Stimulated activated CD8-positive, alpha-beta memory T cell treated with anti-CD3 and anti-CD28 coated beads, Interleukin-15, amount 100 ng/mL, for 1 hour (primary cell): ENCODE measurements at places on chromosomes 2 and 18.

- DNase-seq, result no peak
Measured at GRCh38 chr2:70751881-70752280, 16.1 kb downstream of the ADD2 start.

GRCh38 chr2:26491563-26492167 lies 13.7 kb upstream of the OTOF start:
- DNase-seq, result no peak

GRCh38 chr18:59272891-59273758 lies at the start of gene RAX:
Gene RAX, minus strand, starts transcription at chr18:59273454. Its CDS starts 248 bp downstream, at chr18:59273206.
- no peak for DNase-seq

DNA sequence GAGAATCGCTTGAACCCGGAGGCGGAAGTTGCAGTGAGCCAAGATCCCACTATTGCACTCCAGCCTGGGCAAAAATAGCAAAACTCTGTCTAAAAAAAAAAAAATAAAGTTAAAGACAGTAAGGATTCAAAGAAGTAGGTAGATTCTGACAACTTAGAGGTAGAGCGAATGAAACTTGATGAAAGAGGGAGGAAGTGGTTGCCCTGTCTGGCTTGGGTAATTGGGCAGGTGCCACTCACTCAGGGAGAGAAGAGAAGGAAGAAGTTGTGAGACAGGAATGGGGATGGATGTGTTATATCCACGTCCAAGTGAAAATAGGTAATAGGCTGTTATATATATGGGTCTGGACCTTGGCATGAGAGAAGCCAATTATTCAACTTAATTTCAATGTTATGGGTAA lies 26.3 kb downstream of the NDC80 start:
- DNase-seq, result no peak

- DNase-seq, result no peak
Measured at GRCh38 chr18:42412896-42413295, 457.9 kb downstream of the PIK3C3 start.

- DNase-seq, result no peak
Measured at GRCh38 chr2:172586245-172586891, 30.5 kb downstream of the PDK1 start.

DNA sequence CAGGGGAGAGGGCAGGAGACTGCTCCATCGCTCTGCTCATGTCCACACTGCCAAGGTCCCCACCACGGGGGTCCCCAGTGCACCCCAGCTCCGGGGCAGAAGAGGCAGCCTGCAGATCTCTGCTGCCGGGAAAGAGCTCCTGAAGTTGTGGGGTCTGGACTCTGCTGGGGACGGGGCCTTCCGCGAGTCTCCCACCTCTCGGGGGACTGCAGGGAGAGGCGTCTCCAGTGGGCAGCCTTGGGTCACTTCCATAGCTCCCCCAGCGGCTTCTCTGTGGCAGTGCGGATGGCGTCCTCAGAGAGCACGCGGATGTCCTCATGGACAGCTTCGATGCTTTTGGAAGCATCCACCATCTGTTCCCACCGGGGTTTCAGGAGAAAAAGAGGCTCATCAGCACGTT lies 10.7 kb downstream of the DTYMK start:
- no peak for DNase-seq

- no peak for DNase-seq
Measured at GRCh38 chr2:60453872-60454271, 99.6 kb downstream of the BCL11A start.

- DNase-seq, result no peak
Measured at GRCh38 chr2:193141-193671, 70.6 kb downstream of the SH3YL1 start.

DNA sequence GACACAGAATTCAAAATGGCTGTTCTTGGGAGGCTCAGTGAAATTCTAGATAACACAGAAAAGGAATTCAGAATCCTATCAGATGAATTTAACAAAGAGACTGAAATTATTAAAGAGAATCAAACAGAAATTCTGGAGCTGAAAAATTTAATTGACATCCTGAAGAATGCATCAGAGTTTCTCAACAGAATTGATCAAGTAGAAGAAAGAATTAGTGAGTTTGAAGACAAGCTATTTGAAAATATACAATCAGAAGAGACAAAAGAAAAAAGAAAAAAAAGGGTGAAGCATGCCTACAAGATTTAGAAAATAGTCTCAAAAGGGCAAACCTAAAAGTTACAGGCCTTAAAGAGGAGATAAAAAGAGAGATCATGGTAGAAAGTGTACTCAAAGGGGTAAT lies 12.0 kb upstream of the RANBP2 start:
- no peak for DNase-seq

GRCh38 chr2:68176657-68177056 lies 19.0 kb downstream of the PNO1 start:
- DNase-seq, result no peak

GRCh38 chr2:85175369-85176299 lies 42.4 kb downstream of the TCF7L1 start:
- no peak for DNase-seq

DNA sequence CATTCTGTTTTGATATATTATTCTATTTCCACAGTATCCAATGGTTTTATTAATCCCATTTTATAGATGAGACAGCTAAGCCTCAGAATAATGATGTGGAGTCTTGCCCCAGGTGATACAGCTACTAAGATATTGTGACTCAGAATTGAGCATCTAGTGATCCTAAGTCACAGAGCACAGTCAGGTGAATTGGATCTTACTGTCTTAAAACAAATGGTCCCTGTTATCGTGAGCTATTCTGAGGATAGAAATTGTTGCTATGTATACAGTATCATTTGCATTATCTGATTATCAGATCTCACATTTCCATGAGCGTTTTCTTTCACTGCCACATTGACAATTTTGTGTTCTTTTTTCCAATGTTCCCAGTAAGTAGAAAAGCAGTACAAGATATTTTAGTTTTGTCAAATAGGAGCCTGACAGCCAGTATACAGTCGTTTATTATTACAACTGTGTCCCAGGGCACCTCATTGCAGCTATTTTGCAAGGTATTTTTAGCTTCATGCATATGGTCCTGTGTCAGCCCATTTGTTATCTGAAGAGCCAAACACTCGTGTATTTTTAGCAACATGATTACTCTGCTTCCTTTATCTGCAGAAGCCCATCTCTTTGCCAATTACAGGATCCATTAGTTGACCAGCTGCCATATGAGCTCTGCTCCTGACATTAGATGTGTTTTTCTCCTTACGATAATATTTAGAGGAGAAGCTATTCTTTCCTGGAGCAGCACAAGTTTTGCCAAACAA lies 25.1 kb upstream of the SGPP2 start:
- no peak for DNase-seq

DNA sequence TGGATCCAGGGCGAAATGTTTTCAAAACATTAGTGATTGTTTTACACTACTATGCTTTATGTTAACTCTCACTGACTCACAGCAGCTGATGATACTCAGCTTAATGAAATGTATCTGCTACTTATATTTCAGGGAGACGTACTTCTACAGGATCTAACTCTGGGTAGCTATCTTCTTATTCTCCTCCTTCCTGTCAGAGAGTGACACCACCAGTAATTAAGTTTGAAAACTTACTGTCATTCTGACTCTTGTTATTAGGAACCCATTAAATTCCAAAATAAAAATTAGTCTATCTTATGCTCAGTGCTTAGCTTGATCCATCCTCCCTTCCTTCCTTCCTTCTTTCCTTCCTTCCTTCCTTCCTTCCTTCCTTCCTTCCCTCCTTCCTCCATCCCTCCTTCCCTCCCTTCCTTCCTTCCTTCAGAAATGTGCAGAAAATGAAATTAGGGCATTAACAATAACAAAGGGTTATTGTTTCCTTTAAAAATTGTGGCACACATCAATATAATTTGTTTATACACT lies 441.1 kb downstream of the MEIS1 start:
- no peak for DNase-seq

- no peak for DNase-seq
Measured at GRCh38 chr2:152718909-152719645, 657 bp downstream of the ARL6IP6 start.

DNA sequence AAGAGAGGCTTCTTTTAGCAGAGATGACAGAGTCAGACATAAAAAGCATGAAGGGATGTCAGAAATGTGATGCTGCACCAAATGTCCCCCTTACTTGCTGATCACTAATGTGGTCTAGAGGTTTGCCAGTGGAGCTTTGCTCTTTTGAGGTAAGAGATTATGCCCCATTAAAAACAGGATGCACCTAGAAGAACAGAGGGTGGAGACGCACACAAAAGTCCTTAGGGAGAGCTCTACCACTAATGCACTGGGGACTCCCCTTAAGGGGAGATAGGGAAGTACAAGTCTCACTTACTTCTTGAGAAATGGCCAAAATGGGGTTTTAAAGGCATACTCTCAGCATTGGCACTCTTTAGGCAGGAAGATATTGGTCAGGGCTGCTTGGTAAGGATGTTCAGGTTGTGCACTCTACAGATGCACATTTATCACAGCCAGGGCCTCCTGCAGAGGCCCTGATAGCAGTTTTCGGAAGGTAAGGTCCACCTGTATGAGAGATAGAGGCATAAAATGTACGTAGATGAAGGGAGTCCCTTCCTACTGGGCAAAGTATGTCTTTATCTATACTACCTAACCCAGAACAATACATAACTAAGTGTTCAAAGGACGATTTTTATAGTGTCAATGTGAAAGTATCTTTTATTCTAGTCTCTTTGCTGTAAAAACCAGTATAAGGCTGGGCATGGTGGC lies 17.0 kb upstream of the SCYGR1 start:
- no peak for DNase-seq

- no peak for DNase-seq
Measured at GRCh38 chr2:51597086-51597485, 565.2 kb upstream of the NRXN1 start.

DNA sequence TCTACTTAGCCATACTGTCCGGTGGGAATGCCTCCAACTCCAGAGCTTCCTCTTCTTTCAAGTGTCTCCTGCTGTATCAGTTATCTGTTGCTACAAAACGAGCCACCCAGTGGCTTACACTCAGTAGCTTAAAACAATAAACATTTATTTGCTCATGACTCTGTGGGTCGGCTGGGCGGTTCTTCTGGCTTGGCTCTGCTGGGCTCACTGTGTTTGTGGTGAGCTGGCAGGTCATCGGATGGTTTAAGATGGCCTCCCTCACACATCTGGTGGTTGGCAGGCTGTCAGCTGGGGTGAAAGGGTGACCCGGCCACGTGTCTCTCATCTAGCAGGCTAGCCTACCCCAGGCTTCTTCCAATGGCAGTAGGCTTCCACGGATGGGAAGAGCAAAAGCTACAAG lies 122.4 kb upstream of the SLC1A4 start:
- no peak for DNase-seq

DNA sequence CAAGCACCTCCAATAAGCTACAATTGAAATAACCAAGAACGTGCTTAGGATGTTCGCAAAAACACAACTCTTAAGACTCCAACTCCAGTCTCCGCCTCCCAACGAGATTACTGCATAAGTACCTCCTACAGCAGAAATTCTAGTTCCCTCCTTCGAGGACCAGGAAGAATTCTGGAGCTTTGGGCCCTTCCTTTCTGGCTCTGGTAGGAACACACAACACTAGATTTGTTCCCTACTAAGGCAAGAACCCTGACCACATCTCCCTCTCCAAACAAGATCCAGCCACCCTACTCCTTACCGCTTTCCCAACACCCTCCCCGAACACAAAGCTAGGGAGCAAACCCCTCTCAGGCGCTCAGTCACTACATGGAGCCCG lies 721 bp downstream of the ADAM17 start:
- DNase-seq, result no peak

- DNase-seq, result no peak
Measured at GRCh38 chr18:50816419-50817166, 3.2 kb downstream of the MRO start.

DNA sequence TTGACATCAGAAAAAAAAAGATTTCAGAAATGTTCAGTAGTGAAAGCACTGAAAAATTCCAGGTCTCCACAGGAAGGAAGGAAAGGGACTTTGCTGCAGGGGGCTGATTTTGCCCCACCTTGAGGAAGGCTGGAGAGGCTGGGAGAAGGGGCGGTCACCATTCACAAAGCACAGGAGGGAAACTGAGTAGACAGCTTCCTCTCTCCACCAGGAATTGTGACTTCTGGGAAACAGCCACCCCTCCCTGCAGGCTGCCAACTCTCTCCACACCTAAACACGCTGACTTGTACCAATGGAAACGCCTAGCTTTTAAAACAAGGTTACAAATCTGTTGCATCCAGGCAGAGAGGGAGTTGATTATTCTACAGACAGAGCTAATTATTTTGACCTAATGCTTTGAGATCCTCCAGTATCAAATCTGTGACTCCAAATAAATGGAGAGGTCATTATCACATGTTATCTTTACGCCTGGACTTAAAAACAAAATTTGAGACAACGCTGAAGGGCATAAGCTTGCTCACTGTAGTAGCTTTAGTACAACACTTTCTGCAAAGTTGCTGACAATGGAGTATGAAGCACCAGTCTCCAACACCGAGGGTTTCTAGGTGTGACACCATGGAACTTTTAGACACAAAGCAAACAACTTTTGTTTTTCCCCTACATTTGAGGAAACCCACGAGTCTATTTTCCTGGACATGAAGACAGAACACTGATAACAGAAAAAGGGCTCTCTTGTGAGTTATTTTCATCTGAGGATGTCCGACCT lies 42.7 kb downstream of the EPHA4 start:
- DNase-seq, result no peak

DNA sequence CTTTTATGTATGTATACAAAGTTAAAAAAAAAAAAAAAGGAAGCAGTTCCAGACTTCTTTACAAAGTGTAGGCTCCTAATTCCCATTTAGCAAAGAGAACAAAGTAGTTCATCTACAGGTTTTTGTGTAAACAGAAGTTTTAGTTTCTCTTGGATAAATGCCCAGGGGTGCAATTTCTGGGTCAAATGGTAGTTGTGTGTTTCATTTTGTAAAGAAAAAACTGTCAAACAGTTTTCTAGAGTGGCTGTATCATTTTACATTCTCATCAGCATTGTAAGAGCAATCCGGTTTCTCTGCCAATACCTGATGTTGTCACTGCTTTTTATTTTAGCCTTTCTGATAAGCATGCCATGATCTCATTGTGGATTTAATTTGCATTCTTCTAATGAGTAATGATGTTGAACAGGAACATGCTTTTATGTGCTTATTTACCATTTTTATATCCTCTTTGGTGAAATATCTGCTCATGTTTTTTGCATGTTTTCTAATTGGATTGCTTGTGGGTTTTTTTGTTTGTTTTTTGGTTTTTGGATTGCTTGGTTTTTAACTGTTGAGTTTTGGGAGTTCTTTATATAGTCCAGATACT lies 16.6 kb upstream of the PSME4 start:
- no peak for DNase-seq

DNA sequence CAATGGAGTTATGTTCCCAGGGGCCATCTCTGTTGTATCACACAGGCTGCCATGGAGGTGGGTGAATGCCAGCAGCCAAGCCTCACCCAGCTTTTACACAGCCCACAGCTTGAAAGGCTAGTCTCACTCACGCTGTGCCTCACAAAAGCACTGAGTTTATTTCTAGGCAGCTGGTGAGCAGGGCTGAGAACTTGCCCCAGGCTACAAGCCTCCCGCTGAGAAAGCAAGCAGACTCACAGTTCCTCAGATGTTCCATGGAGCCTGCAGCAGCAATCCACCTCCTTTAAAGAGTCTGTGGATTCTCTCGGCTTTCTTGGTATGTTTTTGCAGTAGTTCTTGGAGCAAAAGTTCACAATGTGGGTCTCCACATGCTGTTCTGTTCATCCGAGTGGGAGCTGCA lies 40.9 kb upstream of the ALKAL2 start:
- DNase-seq, result no peak

- no peak for DNase-seq
Measured at GRCh38 chr2:95275601-95276243, 1.5 kb downstream of the PROM2 start.
